ENCODE measurements at places on chromosomes 16 and 17. TPM values are rescaled to one million over a fixed set of nuclear protein-coding genes. Genes with fewer than 3 reads are reported as not detected.

DNA sequence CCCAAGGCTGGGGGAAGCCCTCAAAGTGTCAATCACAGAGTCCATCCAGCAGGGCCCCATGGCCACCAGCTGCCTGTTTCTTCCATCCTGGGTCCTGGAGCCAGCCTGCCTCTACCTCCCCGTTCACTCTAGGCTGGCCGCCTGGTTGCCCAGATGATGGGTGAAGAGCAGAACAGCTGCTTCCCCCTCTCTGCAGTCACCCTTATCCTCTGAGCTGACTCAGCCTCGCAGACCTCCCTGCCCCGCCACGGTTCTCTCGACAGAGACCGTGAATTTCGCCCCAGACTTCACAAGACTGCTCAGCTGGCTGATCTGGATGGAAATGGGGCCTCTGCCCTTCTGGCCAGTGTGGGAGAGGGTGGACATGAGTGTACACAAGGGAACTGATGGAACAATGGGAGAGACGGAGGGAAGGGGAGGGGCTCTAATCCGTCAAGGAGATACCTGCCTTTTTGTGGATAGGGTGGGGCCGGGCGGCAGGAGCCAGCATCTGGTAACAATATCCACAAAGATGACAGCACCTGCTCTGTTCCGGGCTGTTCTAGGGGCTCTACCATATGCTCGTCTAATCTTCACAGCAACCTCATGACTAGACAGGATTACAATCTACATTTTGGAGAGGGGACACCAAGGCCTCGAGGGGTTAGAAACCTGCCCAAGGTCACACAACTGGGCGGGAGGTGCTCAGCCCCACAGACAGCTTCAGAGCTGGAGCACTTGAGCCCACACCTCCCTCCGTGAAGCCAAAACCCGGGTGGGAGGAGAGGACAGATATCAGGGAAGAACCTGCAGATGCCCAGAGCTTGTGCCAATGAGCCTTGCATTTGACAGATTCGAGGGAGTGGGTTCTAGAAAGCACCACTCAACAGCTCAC is 136.0 kb downstream of the SDK2 start:
- no peak for DNase-seq
- peaks cover 21% of the 10 kb centered on the region for H3K27me3 ChIP-seq
- no peaks in the 10 kb centered on the region for H3K36me3 ChIP-seq
- no peak overlapping the region for H3K4me3 ChIP-seq
- H3K27ac ChIP-seq: no peak overlapping the region
- H3K4me1 ChIP-seq: no peaks in the 10 kb centered on the region

GRCh38 chr16:12904329-12904671 is 2.9 kb downstream of the SHISA9 start:
- peaks cover 1% of the 10 kb centered on the region for H3K4me1 ChIP-seq
- no peak overlapping the region for H3K4me3 ChIP-seq

The C17orf100 gene
- 0.76 TPM for total RNA-seq

The CNEP1R1 gene
- 14.6 TPM for total RNA-seq

The ZG16 gene
- 0.07 TPM for total RNA-seq

The CCDC78 gene
- 22.9 TPM for total RNA-seq
